ENCODE measurements at places on chromosomes 7 and 10.

DNA sequence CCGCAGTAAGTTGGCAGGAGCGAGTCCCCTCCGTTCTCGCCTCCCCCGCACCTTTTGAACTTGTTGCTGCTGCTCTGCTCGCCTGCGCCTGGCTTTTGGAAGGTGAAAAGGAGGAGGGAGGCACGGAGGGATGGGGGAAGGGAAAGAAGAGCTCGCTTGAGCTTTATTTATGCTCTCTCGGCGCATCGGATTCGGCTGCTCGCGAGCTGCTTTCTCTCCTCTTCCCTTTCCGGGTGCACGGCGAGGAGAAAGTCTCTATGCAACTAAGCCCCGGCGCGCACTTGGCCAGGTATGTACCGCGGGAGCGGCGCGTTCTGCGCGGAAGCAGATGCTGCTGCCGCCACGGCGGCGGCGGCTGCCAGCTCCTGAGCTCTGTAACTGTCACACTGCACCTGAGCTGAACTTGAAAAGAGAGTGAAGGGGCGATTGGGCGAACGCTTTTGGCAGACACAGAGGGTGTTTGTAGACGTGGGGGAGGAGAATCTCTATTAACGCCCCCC is 551 bp downstream of the KCND2 start:
- DNase-seq = peak; percentile 58

DNA sequence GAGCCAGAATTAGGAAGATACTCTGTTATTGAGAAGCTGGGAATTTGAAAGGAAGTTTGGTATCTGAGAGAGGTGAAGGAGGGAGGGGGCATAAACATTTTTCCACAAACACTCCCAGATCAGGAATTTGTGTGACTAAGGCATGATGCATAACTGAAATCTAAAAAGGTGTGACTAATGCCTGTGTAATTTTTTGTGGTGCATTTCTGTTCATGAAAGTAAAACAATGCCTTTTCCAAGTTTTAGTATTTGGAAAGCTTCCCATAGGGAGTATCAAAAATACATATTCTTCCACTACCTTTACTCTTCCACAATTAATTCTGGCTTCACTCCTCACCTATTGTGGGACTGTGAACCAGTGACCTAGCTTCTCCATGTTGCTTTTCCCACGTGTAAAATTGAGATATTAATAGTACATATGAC is 56.4 kb upstream of the CAV2 start:
- DNase-seq = no peak

GRCh38 chr7:131327049-131327625 is 539 bp upstream of the MKLN1 start:
- DNase-seq = peak; percentile 53

GRCh38 chr7:84085998-84086397 is 108.6 kb downstream of the SEMA3A start:
- peak; percentile 9 for DNase-seq

DNA sequence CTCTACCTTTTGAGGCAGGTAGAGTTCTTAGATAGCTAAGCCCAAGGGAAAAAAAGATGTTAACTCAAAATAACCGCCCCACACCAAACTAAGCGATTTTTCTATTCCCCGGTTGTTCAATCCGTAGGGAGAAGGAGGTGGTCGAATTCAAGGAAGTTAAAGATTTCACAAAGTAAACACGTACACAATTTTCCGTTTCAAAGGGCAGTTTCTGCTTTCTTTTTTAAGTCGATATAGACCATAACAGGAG is 842 bp downstream of the KBTBD2 start:
- DNase-seq = no peak

DNA sequence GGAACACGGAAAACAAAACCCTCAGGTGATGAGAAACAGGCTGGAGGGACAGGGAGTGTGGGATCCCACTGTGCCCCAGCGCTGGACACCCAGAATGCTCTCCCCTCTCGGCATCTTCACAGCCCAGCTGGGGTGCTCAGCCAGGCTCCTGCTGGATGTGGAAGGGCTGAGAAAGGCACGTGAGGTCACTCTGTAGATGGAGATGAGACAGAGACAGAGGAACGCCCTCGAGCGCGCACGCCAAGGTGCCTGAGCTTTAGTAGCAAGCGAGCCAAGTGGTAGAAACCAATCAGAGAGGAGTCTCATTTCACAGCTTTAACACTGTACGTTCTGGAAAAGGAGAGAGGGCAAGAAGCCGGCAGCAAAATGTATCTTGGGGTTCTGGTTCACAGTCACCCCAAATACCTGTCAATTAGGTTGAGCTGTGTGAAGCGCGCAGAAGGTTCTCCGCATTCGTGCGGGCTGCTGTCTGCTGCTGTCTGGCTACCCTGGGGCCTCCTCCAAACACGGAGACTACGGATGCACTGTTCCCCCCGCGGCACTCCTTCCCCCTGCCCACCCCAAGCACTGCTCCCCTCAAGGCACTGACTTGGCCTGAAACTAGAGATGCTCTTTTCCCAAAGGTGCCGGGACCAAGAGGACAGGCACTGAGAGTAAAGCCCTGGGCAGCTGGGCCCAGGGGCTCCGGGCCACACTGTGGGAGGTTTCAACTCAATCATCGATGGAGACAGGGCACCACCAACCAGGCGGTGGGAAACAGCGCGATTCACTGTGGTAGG is 91.4 kb downstream of the ZRANB1 start:
- DNase-seq = no peak

DNA sequence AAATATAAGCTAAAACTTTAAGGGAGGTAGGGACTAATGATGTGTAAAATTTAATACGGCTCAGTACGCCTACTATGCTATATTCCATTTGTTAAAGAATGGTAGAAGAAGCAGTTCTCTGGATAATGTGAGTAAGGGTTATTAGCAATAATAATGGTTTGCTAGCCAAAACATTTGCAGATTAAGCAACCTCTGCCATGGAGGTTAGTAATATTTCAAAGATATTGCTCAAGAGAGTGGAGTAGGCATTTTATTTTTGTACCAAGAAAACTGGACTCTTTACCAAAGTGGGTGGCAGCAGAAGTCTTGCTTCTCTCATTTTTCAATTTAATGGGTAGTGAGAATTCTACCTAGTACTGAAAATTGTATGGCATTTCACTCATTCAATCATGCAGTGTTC is 158.9 kb upstream of the TMEM106B start:
- DNase-seq = no peak

- DNase-seq = no peak
Observed at GRCh38 chr7:42278344-42278743, 41.3 kb upstream of the GLI3 start.

DNA sequence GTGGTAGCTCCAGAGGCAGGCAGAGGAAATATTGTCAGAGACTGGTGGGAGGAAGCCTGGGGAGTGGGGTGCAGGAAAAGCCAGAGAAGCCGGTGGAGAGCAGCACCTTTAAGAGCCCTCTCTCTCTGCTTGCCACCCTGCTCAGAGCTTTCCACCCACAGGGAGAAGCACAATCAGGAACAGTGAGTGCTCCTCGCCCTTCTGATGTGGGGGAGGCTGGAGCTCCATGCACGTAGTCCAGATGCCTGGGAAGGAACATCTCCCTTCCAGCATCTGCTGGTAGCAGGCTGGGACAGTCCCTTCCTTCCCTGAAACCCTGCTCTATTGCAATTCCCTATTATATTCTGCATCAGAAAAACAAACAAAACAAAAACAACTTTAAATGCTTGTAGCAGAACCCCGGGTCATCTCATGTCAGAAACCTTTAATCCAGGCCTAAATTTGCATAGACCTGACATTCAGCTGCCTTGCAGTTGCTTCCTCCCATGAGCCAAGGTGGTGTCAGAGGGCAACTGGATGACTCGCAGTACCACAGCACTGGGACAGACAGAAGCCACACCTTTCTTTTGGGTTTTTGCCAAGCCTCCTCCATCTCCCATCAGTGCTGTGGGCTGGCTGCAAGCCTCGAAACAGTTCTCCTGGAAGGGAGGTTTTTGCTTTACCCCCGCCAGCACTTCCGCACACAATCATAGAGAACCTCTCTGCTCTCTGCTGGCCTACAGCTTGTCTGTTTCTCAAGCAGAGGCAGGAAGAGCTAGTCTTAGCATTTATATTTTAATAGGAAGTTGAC is 13.1 kb downstream of the AVPI1 start:
- DNase-seq = no peak

DNA sequence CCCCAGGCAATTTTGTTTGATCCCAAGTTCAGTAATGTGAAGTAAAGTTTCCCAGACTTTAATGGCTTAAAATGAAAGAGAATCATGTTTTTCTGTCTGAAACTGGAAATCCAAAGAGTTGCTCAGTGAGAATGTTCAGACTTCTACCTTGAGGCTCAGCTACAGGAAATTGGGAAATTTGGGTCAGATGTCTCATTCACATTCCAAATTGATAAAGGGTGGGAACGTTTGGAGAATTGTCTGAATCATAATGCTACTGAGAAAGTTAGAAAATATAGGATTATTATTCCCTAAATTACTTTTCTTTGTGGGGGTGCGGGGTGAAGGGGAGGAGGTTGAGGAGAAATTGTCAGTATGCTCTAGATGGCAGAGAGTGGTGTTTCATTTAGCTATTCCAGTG is 773.9 kb downstream of the LRMDA start:
- DNase-seq = no peak
